NCI-H2081 treated with DMSO at 0.1 percent for 48 hours (cell line): ENCODE measurements at places on chromosomes 2 and 18.

DNA sequence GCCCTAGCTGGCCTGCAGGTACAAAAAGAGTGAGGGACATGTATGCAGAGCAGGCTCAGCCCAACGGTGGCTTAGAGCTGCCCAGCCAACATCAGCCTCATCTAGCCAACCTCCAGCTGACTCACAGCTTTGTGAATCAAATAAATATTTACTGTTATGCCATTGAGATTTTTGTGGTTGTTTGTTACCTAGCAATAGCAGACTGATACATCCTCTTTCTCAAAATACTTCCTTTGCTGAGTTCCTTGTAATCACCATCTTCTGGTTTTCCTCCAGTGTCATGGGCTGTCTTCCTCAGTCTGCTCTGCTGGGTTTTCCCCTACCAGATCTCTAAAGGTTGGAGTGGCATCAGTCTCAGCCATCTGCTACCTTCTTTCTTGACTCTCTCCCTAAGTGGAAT is 126.6 kb upstream of the SLC1A4 start:
- no peak for DNase-seq

DNA sequence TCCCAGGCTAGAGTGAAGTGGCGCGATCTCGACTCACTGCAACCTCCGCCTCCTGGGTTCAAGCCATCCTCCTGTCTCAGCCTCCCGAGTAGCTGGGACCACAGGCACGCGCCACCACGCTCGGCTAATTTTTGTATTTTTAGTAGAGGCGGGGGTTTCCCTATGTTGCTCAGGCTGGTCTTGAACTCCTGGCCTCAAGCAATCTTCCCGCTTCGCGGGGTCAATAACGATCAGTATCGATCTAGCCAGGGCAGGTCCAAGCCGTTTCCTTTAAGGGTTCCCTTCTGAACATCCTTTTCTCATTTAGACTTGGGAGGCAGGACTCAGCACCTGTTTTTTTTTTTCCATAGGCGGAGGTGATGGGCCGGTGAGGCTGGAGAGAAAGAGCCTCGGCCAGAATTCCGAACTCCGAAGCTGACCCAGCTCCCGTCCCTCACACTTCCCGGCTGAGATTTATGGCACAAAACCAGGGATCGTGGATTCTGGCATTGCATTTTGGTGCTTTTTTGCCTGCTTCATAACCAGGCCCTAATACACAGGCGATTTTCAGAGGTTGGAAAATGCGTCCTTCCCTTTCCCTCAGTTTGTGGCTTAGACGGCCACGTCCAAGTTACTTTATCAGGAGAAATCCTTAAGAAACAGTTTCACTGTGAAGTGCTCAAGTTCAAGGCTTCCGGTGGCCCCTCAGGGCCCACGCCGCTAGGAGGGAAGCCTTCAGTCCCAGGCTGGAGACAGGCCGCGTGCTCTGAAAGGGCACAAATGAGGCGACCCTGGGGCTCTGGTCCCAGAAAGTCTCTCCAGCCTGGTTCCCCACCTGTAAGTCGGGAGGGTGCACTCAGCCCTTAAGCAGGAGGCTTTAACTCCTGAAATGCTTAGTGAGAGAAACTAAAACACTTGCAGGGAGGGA is 998 bp upstream of the SLC66A3 start:
- no peak for DNase-seq

DNA sequence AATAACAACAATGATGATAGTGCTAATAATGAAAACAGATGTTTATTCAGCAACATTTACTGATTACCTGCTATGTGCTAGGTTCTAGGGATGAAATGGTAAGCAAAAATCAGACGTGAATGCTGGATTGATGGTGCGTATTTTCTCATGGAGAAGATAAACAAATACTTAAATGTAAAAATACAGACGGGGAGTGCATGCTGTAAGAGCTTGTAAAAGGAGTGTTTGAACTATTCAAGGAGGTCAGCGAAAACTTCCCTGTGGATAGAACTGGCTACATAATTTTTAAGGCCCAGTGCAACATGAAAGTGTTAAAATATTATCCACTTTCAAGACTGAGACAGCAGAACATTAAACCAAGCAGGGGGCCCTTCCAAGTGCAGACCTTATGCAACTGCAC is 22.1 kb downstream of the MTX2 start:
- DNase-seq: no peak

DNA sequence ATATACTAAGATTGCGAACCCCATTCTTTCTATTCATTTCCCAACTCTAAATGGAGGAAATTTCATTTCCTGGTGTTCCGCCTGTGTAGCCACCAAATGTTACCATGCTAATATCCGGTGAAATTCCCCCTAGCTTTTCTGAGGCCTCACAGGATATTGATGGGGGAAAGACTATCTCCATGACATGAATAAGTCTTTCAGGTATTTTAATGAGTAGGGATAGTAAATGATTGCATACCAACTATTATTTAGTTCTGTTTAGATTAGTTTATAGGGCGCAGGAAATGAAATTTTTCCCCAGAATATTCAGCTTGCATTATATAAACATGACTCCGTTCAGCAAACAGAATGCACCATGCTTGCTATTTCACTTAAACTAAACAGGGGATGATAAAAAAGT is 55.4 kb downstream of the COL5A2 start:
- DNase-seq: no peak

DNA sequence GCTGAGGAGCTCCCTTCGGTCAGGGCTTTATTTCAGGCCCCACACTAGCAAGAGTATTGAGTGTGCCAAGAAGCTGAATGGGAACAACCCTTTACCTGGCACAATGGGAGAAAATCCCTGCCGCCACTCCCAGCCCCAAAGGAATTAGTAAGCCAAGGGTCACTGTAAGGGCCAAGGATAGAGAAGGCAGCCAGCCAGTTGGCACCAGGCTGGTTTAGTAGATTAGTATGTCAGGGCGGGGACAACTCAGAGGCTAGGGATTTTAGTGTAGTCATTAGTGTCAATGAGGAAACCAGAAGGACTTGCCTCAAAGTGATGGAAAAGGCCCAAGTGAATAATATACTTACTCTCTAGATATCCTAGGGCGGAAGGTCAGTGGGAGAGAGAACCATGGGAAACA is 34.9 kb upstream of the CYP26B1 start:
- DNase-seq: no peak

GRCh38 chr2:136057802-136058140 is 60.2 kb downstream of the CXCR4 start:
- DNase-seq: no peak

DNA sequence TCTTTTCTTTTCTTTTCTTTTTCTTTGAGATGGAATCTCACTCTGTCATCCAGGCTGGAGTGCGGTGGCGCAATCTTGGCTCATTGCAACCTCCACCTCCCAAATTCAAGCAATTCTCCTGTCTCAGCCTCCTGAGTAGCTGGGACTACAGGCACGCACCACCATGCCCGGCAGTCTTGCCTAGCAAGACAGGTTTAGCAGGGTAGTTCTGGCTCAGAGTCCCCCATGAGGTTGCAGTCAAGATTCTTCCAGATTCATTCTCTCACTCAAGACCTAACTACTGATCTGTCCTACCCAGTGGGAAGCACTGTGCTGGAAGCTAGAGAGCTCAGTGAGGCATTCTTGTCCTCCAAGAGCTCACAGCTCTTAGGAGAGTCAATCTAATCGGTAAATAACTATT is 17.6 kb upstream of the ZAP70 start:
- no peak for DNase-seq

DNA sequence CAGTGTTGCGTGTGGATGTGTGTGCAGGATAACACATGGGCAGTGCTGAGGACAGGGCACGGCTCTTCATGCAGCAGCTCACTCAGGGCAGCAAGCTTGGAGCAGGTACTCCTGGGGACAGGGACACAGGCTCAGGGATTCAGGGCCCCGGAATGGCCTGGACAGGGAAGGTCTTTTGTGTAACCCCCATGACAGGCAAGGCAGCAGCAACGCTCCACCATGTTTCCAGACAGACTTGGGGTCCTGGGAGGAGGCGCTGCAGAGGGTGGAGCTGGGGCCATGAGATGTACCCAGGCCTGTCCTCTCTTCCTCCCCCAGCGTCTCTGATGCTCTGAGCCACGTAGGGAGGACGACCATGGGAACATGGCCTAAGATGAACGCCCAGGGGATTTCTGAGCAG is 58.3 kb downstream of the ADNP2 start:
- no peak for DNase-seq

GRCh38 chr18:23631746-23632145 is 31.0 kb downstream of the ANKRD29 start:
- DNase-seq: no peak

DNA sequence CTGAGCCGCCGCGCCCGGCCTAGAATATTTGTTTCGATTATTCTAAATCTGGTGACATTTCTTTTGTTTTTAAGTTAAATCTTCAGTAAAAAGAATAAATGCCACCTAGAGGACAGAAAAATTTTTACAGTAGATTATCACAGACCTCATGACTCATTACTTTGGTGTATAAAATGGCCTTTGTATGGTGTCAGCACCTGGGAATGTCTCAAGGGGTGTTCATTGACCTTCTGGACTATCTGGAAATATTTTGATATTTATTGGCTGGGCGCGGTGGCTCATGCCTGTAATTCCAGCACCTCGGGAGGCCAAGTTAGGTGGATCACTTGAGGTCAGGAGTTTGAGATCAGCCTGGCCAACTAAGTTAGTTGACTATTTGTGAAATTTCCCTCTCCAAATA is 30.3 kb upstream of the SLC30A6 start:
- DNase-seq: no peak

DNA sequence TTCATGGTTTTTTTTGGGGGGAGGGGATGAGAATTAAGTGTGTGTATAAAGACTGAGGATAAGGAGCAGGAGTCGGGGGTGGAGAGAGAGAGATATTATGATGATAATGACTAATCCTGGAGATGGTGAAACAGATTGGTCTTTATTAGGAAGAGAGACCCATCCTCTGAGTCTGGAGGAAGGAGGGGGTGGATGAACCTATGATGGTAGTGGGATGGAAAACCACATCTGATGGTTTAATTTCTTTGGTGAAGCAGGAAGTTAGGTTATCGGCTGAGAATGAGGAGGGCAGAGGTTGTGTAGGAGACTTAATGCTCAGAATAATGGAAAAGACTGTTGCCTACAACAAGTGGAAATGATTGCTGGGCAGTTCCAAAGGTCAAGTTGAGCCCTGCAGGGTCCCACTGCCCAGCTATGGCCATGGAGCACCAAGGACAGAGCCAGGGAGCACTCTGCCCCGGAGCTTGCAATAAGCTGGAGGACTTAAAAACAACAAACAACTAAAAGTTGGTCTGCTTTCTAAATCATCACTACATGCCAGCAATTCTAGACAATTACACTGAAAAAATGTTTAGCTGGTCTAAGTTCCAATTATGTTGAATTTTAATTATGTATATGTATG is 7.9 kb downstream of the SLC16A14 start:
- DNase-seq: no peak

DNA sequence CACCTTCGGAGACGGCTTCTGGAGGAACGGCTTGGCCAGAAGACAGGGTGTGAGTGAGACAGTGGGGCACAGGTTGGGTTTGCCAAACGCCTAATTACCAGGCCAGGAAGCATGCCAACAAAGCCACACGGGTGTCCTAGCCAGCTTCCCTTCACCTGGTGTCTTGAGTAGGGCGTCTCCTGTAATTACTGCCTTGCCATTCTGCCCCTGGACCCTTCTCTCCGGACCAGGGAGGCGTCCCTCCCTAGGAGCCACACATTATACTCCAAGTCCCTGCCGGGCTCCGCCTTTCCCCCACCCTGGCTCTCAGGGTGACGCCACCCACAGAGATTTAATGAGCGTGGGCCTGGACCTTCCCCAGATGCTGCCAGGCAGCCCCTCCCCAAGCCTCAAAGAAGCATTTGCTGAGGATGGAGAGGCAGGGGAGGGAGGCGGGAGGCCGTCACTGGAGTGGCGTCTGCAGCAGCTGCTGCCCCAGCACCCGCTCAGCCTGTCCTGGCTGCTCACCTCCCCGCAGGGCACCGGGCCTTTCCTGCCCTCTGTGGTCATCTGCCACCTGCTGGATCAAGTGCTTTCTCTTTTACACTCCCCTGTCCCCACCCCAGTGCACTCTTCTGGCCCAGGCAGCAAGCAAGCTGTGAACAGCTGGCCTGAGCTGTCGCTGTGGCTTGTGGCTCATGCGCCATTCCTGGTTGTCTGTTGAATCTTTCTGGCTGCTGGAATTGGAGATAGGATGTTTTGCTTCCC is 20.7 kb downstream of the FOSL2 start:
- DNase-seq: no peak

DNA sequence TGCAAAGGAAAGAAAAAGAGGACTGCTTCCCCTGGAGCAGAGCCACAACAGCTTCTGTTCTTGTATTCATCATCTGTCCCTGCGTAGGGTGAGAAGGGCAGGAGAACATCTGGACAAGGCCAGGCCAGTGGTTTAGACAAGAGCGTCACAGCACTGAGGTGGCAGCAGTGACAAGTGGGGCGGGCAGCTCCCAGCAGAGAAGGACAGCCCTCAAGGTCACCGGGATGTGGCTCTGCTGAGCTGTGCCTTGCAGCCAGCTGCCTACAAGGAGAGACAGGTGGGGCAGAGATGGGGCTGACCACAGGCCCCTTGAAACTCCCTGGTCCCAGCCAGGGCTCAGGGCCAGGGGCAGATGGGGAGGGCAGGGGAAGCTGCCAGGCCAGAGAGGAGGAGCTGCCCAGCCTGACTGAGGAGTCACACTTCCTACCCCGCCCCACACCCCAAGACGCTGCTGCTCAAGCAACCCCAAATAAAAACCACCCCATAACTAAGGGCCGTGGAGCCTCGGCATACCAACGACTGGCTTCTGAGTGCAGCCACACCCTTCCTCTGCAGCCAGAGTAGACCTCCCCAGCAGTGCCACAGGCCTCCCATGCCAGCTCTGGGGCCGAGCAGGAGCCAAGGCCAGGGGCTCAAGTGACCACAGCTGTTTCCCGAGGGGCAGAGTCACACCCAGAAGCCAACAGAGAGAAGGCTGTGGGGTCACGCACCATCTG is 5.4 kb downstream of the RAB11FIP5 start:
- DNase-seq: no peak

- DNase-seq: no peak
Measured at GRCh38 chr2:19648583-19648982, 253.2 kb downstream of the TTC32 start.

- DNase-seq: no peak
Measured at GRCh38 chr2:214203744-214204289, 207.0 kb upstream of the VWC2L start.

- DNase-seq: no peak
Measured at GRCh38 chr2:225464346-225465025, 65.0 kb downstream of the NYAP2 start.

DNA sequence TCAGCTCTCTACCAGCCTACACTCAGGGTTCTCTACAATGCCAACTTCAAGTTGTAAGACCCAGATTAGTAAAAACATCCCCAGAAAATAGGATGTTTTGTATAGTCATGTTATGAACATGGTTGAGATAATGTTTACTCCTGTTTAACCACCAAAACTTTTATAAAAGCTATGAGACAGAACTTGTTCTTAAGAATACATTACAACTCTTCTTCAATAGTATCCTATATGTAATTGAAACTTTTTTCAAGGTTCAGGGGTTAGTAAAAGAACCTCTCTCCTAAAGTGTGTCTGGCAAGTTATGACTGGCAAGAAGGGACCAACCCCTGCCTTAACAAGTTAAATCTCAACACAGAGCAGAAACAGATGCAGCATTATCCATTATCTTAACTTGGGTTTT is 118.8 kb upstream of the STK17B start:
- no peak for DNase-seq

DNA sequence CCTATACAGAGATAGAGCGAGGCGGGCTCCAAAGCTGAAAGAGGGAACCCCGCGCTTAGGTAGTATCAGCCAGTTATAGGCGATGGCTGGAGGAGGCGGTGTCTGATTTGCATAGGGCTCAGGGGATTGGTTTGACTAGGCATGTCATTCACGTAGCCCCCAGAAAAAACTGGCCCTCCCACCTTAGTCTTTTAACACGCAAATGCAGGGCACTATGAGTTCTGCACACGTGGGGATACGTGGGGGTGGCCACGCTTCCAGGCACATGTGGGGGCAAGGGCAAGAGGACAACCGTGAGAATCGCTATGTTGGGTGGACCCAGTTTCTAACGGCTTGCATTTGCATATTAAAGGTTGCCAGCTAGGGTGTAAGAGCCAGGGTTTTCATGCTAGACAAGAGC is 56.7 kb upstream of the MSTN start:
- no peak for DNase-seq
